ENCODE measurements at places on chromosomes 4 and X.

GRCh38 chr4:61248705-61249104 lies 48.6 kb downstream of the ADGRL3 start:
- DNase-seq, result no peak

DNA sequence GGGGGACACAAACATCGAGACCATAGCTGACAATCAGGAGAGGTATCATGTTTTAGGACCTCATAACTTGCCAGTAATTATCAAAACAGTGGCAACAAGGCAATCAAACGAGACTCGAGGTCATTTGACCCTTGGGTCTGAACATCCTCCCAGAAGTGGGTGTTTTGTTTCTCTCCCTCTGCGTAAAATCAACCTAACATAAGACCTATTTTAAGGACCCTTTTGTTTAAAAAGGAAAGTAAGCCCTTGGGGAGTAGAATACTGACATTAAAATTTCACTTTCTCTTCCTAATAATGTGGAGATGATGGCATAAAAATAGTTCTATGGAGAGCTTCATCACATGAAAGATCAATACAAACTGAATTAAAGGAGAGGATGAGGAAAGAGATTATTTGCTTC lies 106.2 kb upstream of the PUDP start:
- DNase-seq, result no peak

DNA sequence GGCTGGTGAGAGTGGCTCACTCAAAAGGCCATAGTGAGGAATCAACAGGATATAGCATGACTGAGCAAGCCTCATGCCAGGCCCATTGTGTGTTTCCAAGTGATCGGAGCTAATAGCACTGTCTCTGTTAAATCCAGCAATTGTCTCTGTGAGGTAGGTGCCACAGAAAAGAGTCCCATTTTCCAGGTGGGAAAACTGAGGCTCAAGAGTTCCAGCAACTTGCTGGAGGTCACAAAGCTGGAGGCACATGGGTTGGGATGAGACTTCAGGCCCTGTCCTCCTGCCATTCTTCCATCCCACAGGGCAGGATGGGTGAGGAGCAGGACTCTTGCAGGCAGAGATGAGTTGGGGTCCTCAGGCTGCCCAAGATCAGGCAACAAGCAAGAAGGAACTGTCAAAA lies 1.1 kb upstream of the CYTL1 start:
- DNase-seq, result no peak

GRCh38 chrX:7083468-7084396 lies 63.8 kb upstream of the STS start:
- no peak for DNase-seq

DNA sequence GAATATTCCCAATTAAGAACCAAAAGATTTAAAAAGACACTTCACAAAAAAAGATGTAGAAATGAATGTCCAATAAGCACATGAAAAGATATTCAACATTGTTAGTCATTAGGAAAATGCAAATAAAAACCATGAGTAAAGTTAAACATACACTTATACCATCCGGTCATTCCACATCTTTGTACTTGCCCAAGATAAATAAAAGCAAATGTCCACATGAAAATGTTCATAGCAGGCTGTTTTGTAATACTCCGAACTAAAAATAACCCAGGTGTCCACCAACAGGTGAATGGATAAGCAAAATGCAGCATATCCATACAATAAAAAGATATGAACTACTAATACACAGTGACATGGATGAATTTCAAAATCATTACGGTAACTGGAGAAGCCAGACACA lies 28.6 kb upstream of the ZCCHC4 start:
- no peak for DNase-seq

DNA sequence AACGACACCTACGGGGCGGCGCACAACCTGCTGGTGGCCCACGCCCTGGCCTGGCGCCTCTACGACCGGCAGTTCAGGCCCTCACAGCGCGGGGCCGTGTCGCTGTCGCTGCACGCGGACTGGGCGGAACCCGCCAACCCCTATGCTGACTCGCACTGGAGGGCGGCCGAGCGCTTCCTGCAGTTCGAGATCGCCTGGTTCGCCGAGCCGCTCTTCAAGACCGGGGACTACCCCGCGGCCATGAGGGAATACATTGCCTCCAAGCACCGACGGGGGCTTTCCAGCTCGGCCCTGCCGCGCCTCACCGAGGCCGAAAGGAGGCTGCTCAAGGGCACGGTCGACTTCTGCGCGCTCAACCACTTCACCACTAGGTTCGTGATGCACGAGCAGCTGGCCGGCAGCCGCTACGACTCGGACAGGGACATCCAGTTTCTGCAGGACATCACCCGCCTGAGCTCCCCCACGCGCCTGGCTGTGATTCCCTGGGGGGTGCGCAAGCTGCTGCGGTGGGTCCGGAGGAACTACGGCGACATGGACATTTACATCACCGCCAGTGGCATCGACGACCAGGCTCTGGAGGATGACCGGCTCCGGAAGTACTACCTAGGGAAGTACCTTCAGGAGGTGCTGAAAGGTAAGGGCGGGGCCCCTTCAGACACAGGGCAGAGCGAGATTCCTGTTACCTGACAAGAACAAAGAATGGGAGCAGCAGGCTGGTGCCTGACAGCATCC lies 11.7 kb downstream of the RPL9 start:
- no peak for DNase-seq

DNA sequence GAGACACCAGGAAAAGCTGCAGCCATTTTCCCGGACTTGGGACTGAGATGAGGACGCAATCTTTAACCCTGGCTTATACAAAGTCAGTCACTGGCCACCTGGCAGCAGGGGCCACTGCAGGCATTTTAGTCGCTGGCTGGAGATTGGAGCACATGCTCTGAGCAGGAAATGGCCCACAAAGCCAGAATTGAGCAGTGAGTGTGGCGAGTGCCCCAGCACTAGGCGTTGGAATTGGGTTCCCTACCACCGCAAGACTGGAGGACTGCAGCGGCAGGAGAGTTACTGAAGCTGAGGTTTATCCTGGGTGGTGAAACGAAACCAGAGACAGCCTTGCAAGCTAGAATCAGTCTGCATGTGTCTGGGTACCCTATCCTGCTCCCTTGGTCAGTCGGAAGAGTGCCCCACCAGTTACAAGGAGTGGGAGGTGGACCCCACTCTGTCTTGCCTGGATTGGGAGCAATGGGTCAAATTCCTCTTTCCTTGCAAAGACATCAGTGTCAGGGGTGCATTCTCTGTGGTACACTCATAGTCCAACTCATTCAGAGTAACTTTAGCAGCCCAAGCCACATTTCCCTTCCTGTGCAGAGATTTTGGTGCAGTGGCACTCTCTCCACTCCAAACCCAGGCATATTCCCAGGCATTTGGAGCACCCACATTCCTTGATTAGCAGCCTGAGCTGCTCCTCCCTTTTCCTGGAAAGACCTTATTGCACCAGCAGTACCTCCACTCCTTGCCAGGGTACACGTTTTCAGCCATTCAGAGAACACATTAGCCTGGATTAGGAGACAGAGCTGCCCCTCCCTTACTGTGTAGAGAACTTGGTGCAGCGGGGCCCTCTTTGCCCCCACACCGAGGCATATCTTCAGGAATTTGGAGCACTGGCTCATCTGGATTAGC lies 36.7 kb upstream of the PLK4 start:
- DNase-seq, result no peak

DNA sequence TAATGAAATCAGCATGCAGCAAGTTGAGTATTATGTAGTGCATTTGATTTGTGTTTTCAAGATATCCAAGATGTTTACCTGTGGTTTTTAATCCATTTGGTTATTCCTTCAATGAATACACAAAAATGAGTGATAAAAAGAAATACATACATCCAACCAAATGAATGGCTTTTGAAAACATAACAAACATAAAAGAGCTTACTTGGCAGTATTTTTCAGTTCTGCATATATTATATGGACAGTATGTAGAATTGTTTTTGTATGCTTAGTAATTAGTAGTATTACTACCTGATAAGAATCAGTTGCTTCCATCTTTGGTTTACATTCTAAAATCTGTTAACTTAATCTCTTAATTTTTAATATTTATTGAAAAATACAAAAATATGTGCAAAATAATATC lies 908.9 kb upstream of the AGA start:
- no peak for DNase-seq

GRCh38 chr4:77615153-77615552 lies 9.5 kb downstream of the CXCL13 start:
- no peak for DNase-seq

- DNase-seq, result no peak
Observed at GRCh38 chrX:13966071-13966792, 63.5 kb downstream of the GEMIN8 start.
